ENCODE measurements at places on chromosomes 5 and 9.

DNA sequence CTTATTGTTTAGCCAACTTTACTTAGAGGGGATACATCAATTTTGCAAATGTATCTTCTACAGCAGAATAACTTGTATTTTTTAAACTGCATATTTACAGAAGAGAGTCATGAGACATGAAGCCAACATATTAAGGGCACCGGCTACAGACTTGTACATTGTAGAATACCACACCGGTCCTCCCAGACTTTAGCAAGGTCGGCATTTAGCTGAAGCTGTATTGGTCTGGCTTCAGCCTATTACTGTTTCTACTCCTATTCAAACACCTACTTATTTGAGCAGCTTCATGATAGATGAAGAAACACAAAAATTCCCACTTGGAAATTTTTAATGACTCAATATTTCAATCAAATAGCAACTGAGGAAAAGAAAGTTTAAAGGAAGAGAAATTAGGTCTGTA lies 33.0 kb downstream of the NR3C1 start:
- no peak for DNase-seq

GRCh38 chr5:155759984-155760383 lies 567.0 kb upstream of the SGCD start:
- no peak for DNase-seq

- DNase-seq = peak; percentile 33
Measured at GRCh38 chr9:137333016-137333671, 31.1 kb upstream of the NRARP start.

GRCh38 chr5:44332285-44332971 lies 56.8 kb downstream of the FGF10 start:
- peak; percentile 65 for DNase-seq

DNA sequence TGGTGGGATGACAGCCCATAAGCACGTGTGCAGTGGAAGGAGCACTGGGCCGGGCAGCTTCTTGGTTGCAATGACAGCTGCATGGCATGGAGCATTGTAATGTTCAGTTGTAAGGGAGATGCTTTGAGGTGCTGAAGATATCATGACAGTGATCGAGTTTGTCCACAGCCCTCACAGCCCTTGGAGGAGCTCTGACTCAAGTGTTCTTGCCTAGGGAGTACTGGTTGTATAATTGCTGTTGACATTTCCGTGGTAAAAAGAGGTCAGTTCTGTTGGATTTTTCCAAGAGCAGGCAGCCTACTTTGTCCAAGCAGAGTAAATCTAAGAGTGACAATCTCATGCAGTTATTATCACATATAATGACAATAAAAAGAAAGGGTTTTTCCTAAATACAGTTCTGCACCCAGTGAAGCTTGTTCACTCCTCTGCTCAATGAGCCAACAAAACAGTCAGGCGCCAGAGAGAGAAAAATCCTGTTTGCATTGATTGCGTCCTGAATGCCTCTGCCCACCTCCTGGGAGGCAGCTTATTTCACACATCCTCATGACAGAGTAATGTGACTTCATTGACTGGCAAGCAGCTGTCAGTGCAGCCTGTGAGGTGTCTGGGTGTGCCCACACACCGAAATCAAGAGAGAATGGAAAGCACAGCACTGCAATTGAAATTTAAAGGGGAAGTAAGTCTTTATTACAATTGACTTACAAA lies 248.0 kb downstream of the NTRK2 start:
- no peak for DNase-seq

- no peak for DNase-seq
Measured at GRCh38 chr9:125701351-125701750, 5.7 kb downstream of the MAPKAP1 start.
